ENCODE measurements at places on chromosomes 16 and 17.

DNA sequence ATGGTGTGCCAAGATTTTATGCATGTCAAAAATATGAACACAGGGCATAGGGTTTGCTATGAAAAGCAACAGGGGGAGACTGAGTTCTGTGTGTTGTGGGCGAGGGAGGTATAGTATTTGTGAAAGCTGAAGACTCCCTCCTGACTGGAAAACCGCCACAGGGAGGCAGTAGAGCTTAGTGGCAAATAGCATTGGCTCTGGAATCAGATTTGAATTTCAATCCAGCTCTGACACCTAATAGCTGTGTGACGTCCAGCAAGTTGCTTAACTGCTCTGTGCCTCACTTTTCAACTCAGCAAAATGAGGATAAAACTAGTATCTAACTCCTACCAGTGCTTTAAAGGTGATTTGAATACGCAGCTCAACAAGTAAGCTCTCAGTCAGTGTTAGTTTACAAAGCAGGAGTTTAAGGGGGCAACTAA is 22.0 kb downstream of the KPNA2 start:
- DNase-seq: peak; percentile 75

- DNase-seq: no peak
Measured at GRCh38 chr16:52729731-52730130, 182.8 kb upstream of the TOX3 start.

- DNase-seq: no peak
Measured at GRCh38 chr16:53449816-53450517, 15.7 kb downstream of the RBL2 start.

GRCh38 chr16:85781695-85782370 is 17.5 kb downstream of the EMC8 start:
- no peak for DNase-seq

DNA sequence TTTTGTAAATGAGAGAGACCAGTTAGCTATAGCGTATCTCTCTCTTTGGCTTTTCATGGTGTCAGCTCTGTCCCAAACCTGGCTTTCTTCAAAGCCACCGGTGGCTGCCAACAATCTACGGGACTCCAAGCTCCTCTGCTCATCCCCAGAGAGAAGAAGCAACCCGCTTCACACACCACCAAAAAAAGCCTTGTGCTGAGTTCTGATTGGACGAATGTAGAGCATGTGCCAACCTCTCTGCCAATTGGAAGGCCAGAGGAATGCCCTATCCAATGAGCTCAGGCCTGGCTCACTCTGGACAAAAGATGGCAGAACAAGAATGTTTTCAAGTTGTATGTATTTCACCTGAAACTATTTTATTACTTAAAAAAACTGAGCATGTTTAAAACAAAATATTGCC is 202.4 kb downstream of the C16orf95 start:
- DNase-seq: no peak

DNA sequence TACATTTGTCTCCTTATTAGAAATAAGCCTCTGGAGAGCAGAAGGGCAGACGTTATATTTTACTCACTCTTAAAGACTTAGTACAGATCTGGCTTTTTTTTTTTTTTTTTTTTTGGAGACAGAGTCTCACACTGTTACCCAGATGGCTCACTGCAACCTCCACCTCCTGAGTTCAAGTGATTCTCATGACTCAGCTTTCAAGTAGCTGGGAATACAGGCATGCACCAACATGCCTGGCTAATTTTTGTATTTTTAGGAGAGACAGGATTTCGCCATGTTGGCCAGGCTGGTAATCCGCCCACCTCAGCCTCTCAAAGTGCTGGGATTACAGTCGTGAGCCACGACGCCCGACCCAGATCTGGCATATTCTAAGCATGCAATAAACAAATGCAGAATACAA is 36.4 kb upstream of the TMEM97 start:
- DNase-seq: no peak

GRCh38 chr16:25033852-25034251 is 18.7 kb upstream of the ARHGAP17 start:
- no peak for DNase-seq

- DNase-seq: no peak
Measured at GRCh38 chr16:61263400-61263799, 772.8 kb downstream of the CDH8 start.

DNA sequence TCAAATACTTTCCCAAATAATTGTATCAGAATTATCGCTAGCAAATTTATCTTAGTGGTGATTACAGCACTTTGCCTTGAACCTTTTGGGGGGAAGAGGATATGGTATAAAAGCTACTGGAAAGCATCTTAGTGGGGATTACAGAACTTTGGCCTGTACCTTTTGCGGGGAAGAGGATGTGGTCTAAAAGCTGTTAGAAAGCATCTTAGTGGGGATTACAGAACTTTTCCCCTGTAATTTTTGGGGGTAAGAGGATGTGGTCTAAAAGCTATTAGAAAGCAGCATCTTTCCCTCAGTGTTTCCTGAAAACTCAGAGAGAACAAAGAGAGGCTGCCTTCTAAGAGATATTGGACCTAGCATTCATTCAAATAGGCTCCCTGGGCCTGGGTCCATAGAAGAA is 4.1 kb downstream of the SLFN12 start:
- DNase-seq: no peak

- DNase-seq: no peak
Measured at GRCh38 chr17:1077581-1077985, 80.7 kb downstream of the TIMM22 start.

DNA sequence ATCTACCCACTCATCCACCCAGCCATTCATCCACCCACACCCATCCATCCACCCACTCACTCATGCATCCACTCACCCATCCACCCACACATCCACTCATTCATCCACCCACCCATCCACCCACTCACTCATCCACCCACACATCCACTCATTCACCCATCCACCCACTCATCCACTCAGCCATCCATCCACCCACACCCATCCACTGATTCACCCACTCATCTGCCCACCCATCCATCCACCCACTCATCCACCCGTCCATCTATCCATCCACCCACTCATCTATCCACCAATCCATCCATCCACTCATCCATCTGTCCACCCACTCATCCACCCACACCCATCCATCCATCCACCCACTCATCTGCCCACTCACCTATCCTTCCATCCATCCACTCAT is 17.3 kb downstream of the NATD1 start:
- DNase-seq: no peak

DNA sequence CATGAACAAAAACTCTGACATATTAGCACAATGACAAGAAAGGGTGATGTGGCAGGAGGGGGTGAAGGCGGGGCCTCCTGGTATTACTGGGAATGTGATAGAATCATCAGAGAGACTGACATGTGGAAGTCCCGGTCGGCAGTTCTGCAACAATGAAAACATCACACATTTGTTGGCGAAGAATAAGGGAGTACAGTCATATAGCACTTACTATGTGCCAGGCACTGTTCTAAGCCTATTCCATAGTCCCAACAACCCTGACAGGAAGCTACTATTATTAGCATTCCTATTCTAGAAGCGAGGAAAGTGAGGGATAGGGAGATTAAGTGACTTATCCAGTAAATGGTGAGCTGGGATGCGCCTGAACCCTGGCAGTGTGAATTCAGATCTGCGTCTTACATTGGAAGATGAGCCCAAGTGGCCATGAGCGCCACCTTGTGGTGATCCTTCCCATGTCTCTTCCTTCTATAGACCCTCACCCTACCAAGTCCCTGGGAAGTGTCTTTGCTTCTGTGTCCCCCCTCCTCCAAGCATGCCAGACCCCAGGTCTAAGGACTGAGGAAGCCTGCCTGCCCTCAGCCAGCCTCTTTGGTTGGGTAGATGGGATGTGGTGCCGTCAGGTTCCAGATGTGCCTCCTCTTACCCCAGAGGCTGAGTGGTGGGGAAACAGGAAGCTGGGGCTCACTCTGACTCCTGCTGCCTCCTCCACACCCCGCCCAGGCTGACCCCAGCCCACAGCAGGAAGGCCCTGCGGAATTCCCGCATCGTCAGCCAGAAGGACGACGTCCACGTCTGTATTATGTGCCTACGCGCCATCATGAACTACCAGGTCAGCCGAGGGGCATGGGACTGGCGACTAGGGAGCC is 14.0 kb downstream of the FMNL1 start:
- DNase-seq: peak; percentile 82

- no peak for DNase-seq
Measured at GRCh38 chr17:74201250-74201649, 2.2 kb upstream of the RPL38 start.

DNA sequence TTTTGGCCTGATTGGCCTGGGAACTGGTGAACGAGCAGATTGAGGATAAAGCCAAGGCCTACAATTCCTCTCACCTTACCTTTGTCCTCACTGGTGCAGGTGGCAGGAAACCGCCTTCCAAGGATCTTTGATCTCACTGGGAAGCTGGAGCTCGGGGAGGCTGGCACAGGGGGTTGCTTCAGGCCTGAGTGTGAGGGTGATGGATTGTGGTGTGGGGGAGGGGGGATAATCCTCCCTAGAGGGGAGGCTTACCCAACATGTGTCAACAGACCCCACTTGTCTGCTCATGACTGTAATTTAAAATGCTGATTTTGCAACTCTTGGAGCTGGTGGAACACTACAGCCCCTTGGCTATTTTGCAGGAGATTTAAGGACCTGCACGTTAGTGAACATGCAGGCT is 4.5 kb upstream of the RMI2 start:
- DNase-seq: no peak

DNA sequence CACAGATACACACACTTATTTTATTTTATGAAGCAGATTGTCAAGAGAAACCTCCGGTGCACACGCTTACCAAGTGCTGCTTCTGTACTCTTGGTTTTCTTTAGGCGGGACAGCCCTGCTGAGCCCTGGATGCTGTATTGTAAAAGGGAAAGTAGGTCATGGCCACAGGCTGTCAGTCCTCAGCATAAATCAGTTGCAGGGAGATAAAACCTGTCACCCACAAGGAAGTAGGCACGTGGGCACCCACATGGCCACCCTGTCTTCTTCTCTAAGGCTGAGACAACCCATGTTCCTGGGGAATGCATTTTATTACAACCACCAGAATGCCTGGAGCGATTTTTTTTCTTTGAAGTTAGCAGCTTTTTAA is 59.3 kb downstream of the ASIC2 start:
- DNase-seq: no peak

DNA sequence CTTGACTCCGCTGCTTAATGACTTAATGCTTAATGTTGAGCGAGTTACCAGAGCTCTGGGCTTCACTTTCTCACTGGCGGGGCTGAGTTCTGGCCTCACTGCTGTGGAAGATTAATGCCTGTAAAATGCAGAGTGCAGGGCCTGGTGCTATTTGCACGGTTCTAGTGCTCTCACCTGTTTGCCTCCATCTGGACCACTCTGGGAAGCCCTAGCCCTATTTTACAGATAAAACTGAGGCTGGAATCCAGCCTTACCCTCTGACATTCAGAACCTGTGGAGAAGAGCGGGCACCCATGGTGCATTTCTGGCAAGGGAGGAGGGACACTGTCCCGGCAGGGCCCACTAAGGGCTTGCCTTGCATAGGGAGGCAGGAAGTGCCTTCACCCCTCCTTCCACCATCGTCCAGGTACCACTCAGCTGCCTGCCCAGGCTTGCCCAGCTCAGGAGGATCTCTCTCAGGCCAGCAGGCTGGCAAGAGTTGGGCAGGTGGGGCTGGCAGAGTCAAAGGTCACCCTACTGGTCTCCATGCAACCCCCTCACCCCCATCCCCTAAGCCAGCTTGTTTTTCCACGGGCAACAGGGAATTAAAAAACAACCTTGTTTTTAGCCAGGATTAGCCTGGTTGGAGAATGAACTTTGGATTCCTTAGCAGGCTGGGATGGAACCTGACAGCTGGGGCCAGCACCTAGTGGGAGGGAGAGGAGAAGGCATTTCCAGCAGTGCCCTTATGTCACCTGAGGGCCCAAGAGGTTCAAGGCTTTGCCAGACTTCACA is 4.1 kb upstream of the UBALD1 start:
- no peak for DNase-seq

DNA sequence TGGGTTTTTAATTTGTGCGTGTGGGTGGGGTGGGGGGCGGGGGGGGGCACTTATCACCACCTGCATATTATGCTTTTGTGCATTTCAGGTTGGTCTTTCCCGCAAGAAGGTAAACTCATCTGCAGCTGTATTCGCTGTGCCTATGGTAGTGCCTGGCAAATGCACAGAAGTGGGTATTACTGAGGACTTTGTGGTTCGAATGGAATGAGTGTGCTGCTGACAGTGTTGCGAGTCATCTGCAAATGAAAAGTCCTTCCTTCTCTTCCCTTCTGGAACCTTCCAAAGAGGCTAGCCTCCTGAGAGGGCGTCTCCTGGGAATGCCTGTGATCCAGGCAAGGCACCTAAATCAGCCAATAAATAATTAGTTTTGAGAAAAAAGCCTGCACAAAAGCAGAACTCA is 532.9 kb downstream of the MAF start:
- DNase-seq: no peak

DNA sequence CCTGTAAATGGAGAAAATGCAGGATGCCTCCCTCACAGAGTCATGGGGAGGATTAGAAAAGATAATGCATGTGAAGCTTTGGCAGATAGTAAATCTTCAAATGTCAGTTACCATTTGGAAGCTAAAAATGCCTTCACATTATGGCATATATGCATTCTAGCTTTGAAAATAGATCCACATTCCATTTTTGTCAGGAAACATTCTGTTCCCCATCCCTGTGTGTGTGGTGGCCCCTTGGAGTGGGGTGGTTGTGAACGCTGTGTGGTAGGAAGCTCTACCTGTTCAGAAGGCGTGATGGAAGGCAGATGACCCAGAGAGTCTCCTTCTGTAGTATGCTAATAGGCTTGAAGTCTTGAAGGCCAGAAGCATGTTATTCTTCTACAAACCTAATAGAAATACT is 242.0 kb downstream of the HAPSTR1 start:
- DNase-seq: no peak

DNA sequence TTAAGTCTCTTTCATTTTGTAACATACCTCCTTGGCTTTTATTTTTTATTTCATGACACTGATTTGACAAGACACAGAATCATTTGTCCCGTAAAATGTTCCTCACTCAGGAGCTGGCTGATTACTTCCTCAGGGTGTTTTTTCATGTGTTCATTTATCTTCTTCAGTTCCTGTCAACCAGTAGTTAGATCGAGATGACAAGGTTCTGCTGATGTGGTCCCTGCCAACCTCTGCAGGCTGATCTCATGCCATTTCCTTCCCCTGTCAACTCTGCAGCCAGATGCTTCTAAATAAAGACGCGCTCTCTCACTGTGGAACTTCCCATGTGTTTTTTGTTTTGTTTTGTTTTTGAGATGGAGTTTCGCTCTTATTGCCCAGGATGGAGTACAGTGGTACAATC is 8.1 kb upstream of the CXCL16 start:
- peak; percentile 65 for DNase-seq

GRCh38 chr16:48173889-48174288 is 18.1 kb upstream of the ABCC12 start:
- DNase-seq: no peak

DNA sequence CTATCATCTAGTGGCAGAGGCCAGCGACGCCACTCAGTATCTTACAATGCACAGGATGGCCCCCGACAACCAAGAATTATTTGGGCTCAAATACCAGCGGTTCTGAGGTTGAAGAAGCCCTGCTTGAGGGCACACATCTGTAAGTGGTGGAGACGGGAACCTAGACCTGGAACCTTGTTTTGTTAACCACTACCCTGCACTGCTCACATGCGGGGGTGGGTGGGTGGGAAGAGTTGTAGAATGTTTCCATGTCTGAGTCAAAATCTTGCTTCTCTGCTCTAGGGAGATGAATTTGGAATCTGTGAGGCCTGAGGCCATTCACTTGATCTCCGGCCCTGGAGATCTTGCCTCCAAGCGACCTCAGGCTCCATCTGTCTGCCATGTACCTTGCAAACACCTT is 44.1 kb downstream of the ABCC1 start:
- DNase-seq: no peak
